ENCODE measurements at places on chromosomes 2 and 18. TPM values are rescaled to one million over a fixed set of nuclear protein-coding genes. Genes with fewer than 3 reads are reported as not detected.

CTNNA2 gene
- not detected for total RNA-seq

CD8B gene
- total RNA-seq: 0.47 TPM

FSIP2 gene
- total RNA-seq: not detected

CRYGA gene
- not detected for total RNA-seq

RNF144A gene
- total RNA-seq: 13.0 TPM

KCTD1 gene
- 16.8 TPM for total RNA-seq

LBX2 gene
- 10.1 TPM for total RNA-seq

UGT1A5 gene
- total RNA-seq: not detected

TUBA4A gene
- 32.7 TPM for total RNA-seq

SLC1A4 gene
- total RNA-seq: 9.2 TPM

RAPGEF4 gene
- total RNA-seq: 0.59 TPM

G6PC2 gene
- total RNA-seq: not detected

CRYGC gene
- not detected for total RNA-seq

LAMA3 gene
- total RNA-seq: 5.6 TPM

RGPD4 gene
- 0.07 TPM for total RNA-seq

ANKRD30B gene
- total RNA-seq: not detected

FABP1 gene
- total RNA-seq: 0.61 TPM

MAL gene
- not detected for total RNA-seq

SERPINB10 gene
- total RNA-seq: not detected

DAW1 gene
- total RNA-seq: 0.20 TPM

MATN3 gene
- not detected for total RNA-seq

GNLY gene
- total RNA-seq: 0.74 TPM

CHRNA1 gene
- total RNA-seq: not detected

TANC1 gene
- 15.1 TPM for total RNA-seq

ACTG2 gene
- 0.89 TPM for total RNA-seq

AQP4 gene
- 0.07 TPM for total RNA-seq

TTC32 gene
- 6.3 TPM for total RNA-seq

FBXO41 gene
- total RNA-seq: 34.9 TPM

E2F6 gene
- 22.8 TPM for total RNA-seq

MTERF4 gene
- 25.5 TPM for total RNA-seq
